HCEC 1CT (cell line): ENCODE measurements at places on chromosomes 5 and 9.

DNA sequence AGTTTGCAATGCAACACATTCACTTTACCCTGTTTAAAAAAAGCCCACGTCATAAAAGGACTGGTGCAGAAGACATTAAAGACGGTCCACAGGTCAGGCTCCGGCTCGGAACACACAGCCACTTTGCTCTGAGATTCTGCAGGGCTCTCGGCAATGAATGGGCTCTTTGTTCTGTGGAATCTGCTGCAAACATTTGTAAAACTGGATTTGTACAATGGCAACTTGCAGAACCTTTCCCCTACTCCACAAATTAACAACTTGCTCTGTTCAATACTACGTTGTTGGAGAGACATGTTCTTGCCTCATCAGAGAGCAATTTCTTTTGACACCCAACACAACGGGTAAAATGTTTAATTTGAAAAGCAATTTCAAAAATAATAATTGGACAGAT, 13.0 kb upstream of the NR5A1 start:
- no peak for DNase-seq

- no peak for DNase-seq
Observed at GRCh38 chr5:145921211-145921610, 15.2 kb upstream of the SH3RF2 start.

- DNase-seq, result no peak
Observed at GRCh38 chr9:13047827-13048587, 231.5 kb downstream of the MPDZ start.

- no peak for DNase-seq
Observed at GRCh38 chr5:117072439-117072838, 497.8 kb upstream of the SEMA6A start.

- peak; percentile 48 for DNase-seq
Observed at GRCh38 chr9:124941679-124942561, 1.0 kb upstream of the GOLGA1 start.

- DNase-seq, result no peak
Observed at GRCh38 chr9:89675058-89675742, 70.4 kb downstream of the GADD45G start.

DNA sequence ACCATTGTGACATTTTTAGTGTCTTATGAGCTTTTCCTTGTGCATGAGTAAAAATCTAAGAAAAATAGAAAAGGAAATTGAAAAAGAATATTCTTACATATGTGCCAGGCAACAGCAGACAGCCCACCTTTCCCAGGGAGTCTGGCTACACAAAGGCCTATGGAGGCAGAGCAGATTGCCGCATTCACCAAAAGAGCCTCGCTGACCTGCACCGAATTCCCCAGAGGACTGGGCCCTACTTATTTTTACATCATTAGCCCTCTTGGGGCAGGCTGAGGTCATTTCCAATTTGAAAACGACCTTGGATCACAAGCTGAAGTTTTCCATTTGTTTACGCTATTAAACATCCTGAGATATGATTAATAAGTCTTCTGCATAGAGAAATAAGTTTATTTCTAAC, 66.2 kb upstream of the WDR41 start:
- DNase-seq, result no peak

- no peak for DNase-seq
Observed at GRCh38 chr5:62299600-62299999, 6.4 kb upstream of the KIF2A start.

DNA sequence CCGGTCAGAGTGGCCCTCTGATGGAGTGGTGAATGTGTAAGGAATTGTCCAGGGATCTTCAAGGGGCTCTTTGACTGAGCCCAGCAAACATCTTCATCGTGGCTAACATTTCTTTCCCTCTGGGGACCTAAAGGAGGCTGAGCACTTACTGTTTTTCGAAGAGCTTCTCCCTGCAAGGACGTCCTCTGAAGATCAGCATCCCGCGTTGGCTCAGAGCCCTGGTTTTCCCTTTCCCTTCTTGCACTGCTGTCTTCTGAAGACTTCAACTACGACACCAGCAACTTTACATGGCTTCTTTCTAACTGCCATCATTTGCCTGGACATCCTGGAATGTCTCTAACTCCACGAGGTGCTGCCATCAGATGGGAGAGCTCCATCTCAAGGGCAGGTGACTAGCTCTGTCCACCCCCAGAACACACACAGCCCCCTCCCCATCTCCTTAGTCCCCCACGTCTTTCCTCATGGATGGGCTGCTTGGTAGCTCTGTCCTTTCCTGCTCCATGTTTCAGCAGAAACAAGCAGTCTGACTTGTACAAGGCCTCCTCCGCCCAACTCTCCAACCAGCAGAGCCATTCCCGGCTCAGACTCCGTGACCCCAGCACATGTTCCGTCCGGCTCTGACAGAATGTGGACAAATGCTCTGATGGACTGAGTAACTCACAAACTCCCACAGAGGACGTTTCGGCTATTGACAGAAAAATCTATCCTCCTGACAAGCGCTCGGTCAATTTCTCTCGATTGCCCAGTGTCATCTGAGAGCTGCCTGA, 17.1 kb downstream of the SHB start:
- no peak for DNase-seq

GRCh38 chr5:129748913-129749880, 1.3 kb downstream of the MINAR2 start:
- peak; percentile 14 for DNase-seq

DNA sequence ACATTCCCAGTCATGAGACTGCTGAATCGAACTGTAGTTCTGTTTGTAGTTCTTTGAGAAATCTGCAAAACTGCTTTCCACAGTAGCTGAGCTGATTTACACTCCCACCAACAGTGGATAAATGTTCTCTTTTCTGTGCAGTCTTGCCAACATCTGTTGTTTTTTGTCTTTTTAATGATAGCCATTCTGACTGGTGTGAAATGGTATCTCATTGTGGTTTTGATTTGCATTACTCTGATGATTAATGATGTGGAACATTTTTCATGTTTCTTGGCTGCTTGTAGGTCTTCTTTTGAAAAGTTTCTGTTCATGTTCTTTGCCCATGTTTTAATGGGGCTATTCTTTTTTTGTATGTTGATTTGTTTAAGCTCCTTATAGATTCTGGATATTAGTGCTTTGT, 187.3 kb upstream of the TLE4 start:
- peak; percentile 15 for DNase-seq

DNA sequence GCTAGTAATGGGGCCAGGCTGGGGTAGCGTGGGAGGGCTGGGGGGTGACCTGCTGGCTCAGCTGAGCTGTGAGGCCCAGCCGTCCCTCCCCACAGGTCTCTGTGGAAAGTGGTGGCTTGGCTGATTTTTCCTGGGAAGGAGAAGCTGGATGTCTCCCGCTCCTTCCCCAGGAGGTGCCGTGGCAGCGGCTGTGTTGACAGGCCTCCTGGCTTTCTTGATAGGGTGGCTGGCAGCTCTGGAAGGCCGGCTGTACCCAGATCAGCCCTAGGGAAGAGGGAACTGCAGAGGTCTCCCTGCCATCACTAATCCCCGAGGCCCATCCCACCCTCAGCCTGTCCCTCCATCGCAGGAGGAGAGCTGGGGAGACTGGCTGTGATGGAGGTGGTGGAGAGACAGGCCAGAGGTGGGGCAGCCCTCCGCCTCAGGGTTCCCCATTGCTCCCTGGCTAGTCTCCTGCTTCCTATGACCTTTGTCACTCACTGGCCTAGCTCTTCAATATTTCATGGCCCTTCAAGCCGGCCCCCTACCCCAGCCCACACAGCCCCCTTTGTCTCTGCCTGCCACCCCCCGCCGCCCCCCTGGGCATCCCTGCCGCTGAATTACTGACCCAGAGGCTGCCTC, 6.8 kb downstream of the CXXC5 start:
- no peak for DNase-seq

DNA sequence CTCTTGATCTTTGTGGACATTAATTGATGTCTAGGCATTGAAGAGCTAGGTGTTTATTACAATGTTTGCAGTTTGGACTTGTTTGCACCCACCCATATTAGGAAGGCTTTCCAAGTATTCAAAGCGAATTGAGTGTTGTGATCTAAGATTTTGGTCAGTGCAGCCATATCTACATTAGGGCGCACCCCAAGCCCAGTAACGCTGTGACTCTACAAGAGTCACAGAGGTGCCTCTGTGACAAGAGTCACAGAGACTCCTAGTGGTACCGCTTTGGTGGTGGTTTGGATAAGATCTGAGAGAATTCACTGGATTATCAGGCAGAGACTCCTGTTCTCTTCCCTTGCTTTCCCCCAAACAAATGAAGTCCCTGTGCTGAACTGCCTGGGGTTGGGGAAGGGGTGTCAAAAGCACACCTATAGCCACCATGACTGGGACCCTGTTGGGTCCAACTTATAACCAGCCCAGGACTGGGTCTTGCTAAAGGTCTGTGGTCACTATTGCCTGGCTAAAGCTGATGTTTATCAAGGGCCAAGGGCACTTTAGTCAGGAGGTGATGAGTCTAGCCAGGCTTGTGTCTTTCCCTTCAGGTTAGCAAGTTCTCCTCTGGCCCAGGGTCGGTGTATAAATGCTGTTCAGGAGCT, 114.1 kb upstream of the RIOK2 start:
- peak; percentile 58 for DNase-seq

DNA sequence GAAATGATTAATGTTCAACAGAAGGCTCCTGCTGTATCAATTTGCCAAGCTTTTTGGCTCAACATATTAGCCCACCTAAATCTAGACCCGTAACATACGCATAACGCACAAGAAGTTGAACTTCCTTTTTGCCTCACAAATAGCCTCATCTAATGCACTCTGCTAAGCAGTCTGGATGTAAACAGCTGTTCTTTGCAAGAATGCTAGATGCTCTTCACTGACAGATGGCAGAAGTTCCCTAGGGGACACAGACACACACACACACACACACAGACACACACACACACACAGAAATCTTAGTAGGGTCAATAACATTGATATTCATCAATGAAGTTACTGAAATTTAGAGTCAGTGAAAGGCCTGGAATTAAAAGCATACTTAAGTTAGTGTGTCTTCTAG, 13.2 kb upstream of the PCA3 start:
- DNase-seq, result no peak

DNA sequence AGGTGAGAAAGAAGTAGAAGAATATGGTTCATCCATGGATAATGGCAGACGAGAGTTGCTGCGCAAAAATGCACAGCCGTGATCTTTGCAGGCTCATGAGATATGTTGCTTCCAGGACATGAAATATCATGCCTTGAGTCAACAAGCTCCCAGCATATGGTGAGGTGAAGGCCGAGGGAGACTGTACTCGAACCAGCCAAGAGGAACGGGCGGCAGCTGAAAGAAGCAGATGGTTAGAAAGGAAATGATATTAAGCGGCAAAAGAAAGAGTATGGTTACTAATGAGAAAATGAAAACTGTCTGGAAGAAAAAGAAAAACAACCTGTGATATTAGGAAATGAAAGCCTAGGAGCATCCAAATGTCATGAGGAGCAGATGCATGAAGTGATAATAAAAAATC, 344.7 kb upstream of the DAP start:
- DNase-seq, result no peak

- peak; percentile 22 for DNase-seq
Observed at GRCh38 chr5:111563031-111563822, 50.9 kb upstream of the STARD4 start.

DNA sequence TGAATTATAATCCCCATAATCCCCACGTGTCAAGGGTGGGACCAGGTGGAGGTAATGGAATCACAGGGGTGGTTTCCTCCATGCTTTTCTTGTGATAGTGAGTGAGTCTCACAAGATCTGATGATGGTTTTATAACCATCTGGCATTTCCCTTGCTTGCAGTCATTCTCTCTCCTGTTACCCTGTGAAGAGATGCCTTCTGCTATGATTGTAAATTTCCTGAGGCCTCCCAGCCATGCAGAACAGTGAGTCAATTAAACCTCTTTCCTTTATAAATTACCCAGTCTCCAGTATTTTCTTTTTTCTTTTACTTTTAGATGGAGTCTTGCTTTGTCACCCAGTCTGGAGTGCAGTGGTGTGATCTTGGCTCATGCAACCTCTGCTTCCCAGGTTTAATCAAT, 182.7 kb upstream of the SEMA6A start:
- no peak for DNase-seq
